ENCODE measurements at places on chromosomes 16 and 17.

DNA sequence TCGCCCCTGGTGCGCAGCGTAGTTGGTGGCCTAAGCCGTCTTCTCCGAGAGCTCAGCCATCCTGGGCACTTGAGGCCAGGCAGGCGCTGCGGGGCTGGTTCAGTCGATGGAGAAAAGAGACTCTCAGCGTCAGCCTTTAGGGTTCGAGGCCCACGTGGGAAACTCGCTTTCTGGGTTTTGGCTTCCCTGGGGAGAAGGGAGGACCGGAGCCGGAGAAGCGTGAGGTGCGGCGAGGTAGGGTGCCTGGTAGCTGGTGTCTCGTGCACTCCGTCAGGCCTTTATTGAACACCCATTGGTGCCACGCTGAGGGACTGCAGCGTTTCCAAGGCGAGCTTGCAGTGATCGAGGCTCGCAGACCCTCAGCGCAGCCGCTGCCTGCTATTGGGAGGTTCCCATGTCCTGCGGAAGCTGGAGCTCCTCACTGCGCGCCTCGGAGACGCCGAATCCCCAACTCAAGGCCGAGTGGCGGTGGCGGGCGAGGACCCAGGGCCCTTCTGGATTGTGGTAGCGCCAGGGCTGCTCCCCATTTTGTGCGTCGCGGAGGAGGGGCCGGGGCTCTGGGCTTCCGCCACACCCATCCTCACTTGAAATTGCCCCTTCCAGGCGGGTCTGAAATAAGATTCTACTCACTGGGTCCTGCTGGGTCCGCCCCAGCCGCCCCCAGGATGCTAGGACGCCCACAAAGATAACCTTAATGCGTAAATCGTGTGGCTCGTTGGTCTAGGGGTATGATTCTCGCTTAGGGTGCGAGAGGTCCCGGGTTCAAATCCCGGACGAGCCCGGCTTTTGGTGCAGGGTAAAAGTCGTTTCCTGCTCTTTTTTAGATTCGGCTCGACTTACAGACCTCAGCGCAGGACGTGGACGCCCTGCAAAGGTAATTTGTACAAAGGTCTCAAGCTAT is 1.2 kb downstream of the OR1F1 start:
- DNase-seq = no peak

- no peak for DNase-seq
Observed at GRCh38 chr16:3890091-3890490, 9.6 kb upstream of the CREBBP start.

DNA sequence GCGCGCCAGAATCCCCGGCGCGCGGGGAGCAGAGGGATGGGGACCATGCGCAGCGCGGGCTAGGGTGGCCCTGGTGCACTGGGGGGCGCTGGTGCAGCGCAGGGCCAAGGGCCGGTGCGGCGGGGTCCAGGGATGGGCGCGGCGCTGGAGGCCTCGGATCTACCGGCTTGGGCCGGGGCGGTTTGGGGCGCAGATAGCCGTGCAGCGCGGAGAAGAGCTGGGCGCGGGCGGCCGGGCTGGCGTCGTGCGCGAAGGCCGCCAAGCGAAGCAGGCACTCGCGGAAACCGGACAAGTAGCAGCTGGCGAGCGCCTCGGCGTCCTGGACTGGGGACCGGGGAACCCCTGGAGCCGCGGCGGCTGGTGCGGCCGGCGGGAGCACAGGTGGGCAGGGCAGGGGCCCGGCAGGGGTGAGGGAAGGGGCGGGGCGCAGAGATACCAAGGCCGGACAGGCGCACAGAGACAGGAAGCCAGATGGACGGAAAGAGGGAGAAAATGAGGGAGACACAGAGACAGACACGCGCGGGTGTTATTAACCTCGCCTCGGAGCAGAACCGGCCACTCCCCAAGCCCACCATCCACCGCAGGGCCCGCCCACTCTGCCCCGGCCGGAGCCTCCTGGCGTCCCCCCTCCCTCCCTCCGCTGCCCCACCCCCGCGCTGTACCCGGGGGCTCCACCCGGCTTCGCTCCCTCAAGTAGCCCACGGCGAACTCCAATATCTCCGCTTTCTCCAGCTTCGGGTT is 2.1 kb downstream of the HES7 start:
- peak; percentile 77 for DNase-seq

DNA sequence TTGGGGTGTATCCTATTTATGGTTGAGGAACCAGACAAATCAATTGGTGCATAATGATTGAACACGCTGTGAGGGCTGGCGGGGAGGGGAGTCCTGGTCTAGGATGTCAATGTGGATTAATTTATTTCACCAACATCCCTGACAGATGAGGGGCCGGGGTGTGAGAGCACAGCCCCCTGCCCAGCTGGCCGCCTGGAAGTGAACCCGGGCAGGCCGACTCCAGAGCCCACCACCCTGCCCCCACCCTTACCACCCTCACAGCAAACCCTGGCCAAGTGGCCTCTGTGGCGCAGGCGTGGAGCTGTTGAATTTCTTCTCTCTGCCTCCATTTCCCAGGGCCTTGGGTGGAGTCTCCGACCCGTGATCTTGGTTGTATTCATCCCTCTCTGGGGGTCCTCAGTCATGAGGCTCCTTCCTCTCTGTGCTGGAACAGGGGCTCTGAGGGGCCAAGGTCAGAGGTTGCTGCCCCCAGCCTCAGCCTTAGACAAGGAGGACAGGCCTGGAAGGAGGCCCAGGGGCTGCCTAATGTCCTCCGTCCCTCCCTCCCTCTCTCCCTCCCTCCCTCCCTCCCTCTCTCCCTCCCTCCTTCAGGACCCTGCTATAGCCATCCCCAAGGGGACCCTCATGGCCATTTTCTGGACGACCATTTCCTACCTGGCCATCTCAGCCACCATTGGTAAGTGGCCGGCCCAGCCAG is 12.6 kb downstream of the SLC12A3 start:
- DNase-seq = no peak

DNA sequence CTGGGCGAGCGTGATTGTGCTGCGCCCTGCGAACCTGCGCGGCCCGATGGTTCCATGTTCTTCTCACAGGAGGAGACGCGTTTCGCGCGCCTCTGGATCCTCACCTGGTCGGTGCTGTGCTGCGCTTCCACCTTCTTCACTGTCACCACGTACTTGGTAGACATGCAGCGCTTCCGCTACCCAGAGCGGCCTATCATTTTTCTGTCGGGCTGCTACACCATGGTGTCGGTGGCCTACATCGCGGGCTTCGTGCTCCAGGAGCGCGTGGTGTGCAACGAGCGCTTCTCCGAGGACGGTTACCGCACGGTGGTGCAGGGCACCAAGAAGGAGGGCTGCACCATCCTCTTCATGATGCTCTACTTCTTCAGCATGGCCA is 1.0 kb downstream of the FZD2 start:
- no peak for DNase-seq

- no peak for DNase-seq
Observed at GRCh38 chr17:73031472-73031871, 61.0 kb downstream of the SLC39A11 start.

GRCh38 chr16:2092866-2093265 is 42.8 kb downstream of the PKD1 start:
- no peak for DNase-seq

GRCh38 chr17:32755045-32755805 is 121.7 kb downstream of the MYO1D start:
- DNase-seq = peak; percentile 84

- DNase-seq = no peak
Observed at GRCh38 chr16:336269-336668, 16.3 kb downstream of the AXIN1 start.

DNA sequence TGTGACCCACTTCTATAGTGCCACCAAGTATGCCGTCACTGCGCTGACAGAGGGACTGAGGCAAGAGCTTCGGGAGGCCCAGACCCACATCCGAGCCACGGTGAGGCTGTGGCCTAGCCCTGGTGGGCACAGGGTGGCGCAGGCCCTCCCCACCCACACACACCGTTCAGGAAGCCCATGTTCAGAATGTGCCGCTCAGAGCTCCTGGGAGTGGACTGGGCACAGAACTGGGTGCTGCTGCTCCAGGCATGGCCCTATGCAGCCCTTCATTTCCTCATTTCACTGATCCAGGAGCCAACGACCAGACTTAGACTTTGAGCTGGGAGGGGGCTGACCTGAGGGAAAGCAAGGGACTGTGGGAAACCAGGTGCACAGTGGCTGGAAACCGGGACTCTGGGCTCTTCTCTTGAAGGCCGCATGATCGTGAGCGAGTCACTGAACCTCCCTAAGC is 2.4 kb upstream of the MRM1 start:
- DNase-seq = no peak

GRCh38 chr17:64128787-64129514 is 993 bp downstream of the ERN1 start:
- peak; percentile 26 for DNase-seq

DNA sequence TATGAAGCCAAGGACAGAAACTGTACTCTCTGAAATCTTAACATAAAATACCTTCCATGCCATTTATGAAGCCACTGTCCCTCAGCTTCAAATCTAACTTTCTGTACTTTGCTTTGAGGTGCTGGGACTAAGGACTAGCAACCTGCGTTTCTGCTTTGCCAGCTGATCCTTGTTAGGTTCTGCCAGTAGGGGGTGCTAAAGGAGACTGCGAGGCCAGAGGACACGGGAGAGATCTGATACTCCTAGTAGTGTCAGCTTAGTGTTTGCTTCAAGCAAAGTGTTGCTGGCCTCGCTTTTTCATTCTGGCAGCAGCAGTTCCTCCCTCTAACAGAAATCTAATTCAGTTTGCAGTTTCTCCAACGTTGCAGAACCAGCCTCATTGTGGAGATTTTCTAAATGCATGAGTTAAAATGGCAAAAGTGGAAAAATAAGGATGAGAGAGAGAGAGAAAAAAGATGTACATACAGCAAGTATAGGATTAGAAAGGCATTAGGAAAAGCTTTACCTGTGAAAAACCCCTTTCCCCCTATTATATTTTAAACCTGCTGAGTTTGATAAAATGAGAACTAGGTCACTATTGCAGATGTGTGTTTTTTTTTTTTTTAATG is 297.5 kb downstream of the CA10 start:
- peak; percentile 2 for DNase-seq

DNA sequence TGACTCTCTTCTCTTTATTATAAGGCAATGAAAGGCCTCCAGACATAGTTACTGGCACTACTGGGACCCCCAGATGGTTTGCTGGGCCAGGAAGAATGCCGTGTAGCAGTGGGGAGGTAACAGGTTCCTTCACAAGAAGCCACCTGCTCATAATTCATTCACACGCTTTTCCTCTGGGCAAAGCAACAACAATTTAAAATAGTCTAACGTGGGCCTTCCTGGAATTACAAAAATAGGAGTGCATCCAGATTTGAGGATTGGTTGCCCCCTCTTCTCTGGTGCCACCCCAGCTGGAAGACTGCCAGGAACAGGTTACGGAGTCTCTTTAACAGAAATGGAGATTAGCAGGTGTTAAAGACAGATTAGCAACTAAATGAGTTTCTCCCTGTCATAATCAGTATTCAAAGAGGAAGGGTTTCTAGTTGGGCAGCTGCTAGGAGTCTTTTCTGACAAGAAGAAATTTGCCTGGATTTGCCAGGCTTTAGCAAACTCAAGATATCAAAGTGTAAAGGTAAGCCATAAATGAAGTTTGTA is 409.6 kb downstream of the NPIPA8 start:
- DNase-seq = no peak

DNA sequence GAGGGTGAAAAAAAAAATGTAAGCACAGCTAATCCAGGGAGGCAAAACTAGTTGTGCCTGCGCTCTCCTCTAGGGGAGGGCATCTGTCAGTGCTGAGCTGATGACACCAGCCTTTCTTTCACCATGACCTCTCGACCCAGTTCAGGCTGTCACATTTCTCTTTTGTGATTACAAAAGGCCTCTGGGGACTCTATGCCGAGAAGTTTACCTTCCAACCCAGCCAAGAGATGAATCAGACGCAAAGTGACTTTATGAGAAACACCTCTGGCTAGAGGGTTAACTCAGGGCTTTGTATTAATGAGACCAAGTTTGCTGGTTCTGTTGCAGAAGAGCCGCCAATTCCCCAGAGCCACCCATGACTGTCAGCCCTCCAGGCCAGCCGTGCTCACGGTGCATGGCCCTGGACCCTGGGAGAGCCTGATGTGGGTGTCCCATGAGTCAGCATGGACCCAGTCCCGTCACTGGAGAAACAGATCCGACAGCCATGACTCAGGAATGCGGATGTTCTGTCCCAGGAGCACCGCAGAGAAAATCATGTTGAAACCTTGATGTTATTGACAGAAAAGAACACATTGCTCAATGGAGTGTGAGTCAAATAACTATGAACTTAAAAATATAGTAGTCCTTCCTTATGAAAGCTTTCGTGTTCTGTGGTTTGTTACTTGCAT is 437.2 kb downstream of the HS3ST3B1 start:
- DNase-seq = no peak

DNA sequence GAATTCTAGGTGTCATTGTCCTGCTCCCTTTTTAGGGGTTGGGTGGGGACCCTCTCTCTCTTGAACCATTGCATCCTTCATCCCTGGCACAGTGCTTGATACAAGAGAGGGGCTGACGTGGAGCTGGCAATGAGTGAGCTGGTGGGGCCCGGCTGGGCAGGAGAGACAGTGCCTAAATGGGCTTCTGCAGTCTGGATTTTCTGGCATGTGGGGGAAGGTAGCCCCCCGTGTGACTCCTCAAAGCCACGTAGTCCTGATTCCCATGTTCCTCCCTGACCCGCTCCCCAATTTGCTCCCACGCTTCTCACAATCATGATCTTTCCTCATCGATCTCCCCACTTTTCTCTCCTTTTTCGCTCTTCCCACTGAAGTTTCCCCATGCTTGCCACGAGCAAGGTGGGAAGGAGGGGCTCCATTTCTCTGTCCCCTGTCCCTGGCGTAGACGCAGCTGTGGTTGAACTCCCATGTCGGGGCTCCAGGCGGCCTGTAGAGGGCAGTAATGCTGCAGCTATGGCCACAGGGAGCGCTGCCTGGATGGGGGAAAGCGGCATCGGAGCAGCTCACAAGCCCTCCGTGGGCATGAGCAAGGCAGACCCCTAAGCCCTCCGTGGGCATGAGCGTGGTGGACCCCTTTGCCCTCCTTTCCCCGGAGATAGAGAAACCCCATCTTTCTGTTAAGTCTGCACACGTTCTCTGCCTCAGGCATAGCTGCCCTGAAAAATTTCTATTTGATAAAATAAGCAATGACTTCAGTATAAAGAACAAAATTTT is 47.5 kb downstream of the HAPSTR1 start:
- peak; percentile 71 for DNase-seq

DNA sequence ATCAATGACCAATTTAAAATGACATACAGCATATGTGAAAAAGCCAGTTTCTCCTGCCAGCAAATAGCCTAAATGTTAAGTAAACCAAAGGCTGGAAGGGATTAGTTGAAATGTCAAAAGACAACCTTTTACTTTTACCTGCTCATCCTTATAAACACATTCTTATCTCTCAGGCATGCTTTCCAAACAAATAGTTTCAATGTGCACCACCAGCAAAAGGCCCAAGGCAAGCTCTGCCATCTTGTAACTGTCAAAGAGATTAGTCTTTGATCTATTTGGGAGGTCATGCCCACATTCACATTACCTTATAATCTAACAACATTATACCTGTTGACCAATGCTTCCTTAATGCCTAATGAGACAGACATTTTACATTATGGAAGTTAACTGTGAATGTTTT is 132.2 kb upstream of the NACA2 start:
- no peak for DNase-seq

Measured in hematopoietic multipotent progenitor cell (in vitro differentiated cells).